ENCODE measurements at places on chromosomes 2 and 18. TPM values are rescaled to one million over a fixed set of nuclear protein-coding genes. Genes with fewer than 3 reads are reported as not detected.
A peak's percentile ranks its signal among the peaks of the same experiment; 100 is the strongest.

The LHCGR gene
- not detected for total RNA-seq

The RTP5 gene
- 1.4 TPM for total RNA-seq

DNA sequence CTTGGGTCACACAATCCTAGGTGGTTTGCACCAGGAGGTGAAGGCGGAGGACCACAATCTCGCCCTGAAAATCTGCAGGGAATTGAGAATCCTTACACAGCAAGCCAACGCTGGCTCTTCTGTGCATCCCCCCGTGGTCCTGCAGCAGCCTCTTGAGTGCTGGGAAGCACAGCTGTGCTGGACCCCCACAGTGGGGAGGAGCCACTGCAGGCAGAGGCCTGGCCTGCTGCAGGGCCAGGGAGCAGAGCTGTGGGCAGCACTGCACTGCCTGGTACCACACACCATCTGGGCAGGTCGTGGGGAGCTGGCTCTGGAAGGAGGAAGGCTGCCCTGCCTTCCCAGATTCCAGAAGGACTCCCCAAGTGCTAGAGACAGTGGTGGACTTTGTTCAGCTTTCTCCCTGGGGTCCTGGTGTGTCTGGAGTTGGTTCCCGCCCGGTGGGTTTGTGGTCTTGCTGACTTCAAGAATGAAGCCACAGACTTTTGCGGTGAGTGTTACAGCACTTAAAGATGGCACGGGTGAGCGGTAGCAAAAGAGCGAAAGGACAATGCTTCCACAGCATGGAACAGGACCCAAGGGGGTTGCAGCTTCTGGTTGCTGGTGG lies 106.3 kb downstream of the FAM168B start:
- H3K4me1 ChIP-seq = no peaks in the 10 kb centered on the region
- DNase-seq = no peak
- H3K36me3 ChIP-seq = no peaks in the 10 kb centered on the region
- H3K27ac ChIP-seq = no peak overlapping the region
- no peak overlapping the region for H3K4me3 ChIP-seq

The TMBIM1 gene
- total RNA-seq = 88.9 TPM

DNA sequence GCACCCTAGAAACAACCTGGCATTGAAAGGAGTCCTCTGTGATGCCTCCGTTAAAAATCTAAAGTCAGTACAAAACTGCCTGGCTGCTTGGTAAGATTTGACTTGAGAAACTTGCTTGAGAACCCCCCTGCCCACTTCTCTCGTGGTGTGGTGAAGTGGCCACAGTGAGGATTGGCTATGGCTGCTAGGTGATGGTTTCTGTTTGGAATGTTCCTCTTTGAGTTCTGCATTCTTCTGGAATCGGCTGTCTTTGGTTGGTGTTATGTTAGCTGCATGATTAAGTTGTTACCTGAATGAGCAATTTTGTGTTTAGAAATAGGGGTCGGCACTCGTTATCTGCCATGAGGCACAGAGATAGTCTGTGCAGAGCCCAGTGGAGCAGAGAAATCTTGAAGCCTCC lies 21.7 kb upstream of the SAG start:
- no peak overlapping the region for H3K27ac ChIP-seq
- peaks cover 18% of the 10 kb centered on the region for H3K4me1 ChIP-seq
- H3K4me3 ChIP-seq = no peak overlapping the region
- H3K27me3 ChIP-seq = no peaks in the 10 kb centered on the region
- peaks cover 100% of the 10 kb centered on the region for H3K36me3 ChIP-seq
- no peak for DNase-seq

The TRABD2A gene
- 6.1 TPM for total RNA-seq

The CELF4 gene
- total RNA-seq = 0.77 TPM

DNA sequence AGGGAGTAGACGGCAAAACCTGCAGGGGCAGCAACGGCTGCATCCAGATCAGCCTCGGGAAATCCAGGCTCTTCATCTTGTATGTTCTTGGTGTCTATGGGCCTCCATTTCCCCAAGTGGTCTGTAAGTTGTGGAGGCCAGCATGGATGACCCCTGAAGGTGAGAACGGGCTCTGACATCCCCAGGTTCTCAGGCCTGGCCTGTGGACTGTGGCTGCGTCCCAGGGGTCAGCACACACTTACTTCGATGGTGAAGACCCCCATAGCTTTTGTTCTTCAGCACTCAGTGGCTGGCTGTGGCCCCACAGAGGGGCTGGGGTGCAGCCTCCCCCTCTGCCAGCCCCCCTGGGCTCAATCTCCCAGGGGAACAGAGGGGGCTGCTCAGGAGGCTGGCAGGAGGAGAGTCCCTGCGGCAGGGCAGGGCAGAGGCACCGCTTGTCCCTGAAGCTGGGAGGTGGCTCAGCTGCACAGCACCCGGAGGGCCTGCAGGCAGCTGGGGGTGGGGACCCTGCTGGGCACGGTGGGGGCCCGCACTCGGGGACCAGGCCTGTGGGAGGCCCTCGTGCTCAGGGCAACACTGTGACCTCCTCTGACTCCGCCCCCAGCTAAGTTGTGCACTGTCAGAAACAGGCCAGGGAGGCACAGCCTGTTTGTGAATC lies 3.8 kb downstream of the SLC66A3 start:
- H3K4me3 ChIP-seq = no peak overlapping the region
- DNase-seq = no peak
- H3K4me1 ChIP-seq = peaks cover 73% of the 10 kb centered on the region
- no peaks in the 10 kb centered on the region for H3K27me3 ChIP-seq
- no peaks in the 10 kb centered on the region for H3K36me3 ChIP-seq

DNA sequence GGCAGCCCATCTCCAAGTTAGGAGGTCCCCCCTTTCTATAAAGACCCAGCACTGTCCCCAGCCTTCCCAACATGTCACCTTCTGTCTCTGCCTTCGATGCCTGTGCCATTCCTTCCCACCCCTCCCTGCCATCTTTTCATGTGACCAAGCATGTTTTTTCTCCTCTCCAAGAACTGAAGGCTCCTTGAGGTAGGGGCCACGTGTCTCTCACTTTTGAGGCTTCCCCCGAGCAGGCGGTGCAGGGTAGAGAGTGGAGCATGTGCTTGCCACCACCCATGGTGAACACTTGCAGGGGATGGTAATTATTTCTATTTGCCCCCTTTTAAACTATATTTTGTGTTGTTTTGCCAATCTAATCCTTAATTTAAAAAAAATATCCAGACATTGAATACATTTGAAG lies 168.4 kb downstream of the ACKR3 start:
- H3K27ac ChIP-seq = no peak overlapping the region
- no peaks in the 10 kb centered on the region for H3K4me1 ChIP-seq
- no peak for DNase-seq

GRCh38 chr2:163191372-163191771 lies 352.8 kb upstream of the KCNH7 start:
- H3K36me3 ChIP-seq = no peaks in the 10 kb centered on the region
- H3K4me1 ChIP-seq = no peaks in the 10 kb centered on the region
- DNase-seq = no peak
- H3K27ac ChIP-seq = no peak overlapping the region
- H3K27me3 ChIP-seq = no peaks in the 10 kb centered on the region
- H3K4me3 ChIP-seq = no peak overlapping the region

- peaks cover 33% of the 10 kb centered on the region for H3K36me3 ChIP-seq
- no peak overlapping the region for H3K4me3 ChIP-seq
- H3K27ac ChIP-seq = no peak overlapping the region
- DNase-seq = no peak
Observed at GRCh38 chr2:23695214-23695889, 231.6 kb downstream of the ATAD2B start.

DNA sequence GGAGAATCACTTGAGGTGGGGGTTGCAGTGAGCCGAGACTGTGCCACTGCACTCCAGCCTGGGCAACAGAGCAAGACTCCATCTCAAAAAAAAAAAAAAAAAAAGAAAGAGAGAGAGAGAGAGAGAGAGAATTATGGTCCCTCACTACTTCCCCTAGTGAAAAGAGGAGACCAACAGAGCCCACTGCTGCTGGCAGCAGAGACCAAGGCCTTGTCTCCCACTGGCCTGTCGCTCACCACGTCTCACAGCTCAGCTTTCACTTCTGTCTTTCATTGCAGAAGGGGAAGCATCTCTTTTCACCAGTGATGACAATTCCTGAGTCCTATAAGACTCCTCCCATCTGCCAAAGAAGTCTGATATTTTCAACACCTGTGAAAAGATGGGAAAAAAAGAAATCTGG lies 81.3 kb downstream of the CLHC1 start:
- H3K36me3 ChIP-seq = no peaks in the 10 kb centered on the region
- peak; percentile 85 for DNase-seq
- H3K4me3 ChIP-seq = no peak overlapping the region
- no peak overlapping the region for H3K27ac ChIP-seq
- H3K27me3 ChIP-seq = no peaks in the 10 kb centered on the region
- peaks cover 43% of the 10 kb centered on the region for H3K4me1 ChIP-seq

- H3K27me3 ChIP-seq = no peaks in the 10 kb centered on the region
- no peak overlapping the region for H3K27ac ChIP-seq
- H3K36me3 ChIP-seq = no peaks in the 10 kb centered on the region
Observed at GRCh38 chr2:181264441-181264840, 192.7 kb upstream of the ITGA4 start.

Data from spleen (tissue), 13 donors.